ENCODE measurements at places on chromosomes 3 and 15.

GRCh38 chr3:58167431-58168351 lies 43.1 kb downstream of the DNASE1L3 start:
- no peak for DNase-seq

GRCh38 chr3:195762611-195763010 lies 41.8 kb downstream of the MUC20 start:
- DNase-seq: no peak

GRCh38 chr3:197446700-197447056 lies 109.1 kb downstream of the BDH1 start:
- DNase-seq: no peak

- no peak for DNase-seq
These were observed 16.4 kb downstream of the APBA2 start for GRCh38 chr15:28901987-28902745.

DNA sequence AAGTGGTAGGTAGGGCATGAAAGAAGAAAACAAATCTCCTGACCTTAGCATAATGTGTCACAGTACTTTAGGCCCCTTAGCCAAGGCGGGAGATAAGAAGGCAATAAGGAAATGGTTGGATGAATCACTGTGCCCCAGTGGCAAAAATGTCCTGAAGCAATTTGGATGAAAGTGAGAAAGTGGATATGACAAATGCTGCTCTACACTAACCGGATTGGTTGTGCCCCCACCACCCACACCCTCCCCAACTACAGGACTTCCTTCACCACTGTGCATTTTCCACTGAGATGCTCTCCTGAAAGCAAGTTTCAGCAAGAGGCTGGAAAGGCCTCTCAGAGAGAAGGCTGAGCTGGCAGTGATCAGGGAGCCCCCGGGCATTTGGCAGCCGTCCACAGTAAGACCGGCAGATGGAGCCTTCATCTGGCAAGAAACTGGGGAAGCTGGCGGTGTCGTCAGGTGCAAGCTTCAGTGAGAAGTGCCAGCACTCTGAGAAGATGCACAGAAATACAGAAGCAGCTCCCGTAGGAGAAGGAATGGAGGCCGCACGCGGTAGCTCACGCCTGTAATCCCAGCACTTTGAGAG lies 63.8 kb downstream of the ATP1B3 start:
- DNase-seq: no peak

DNA sequence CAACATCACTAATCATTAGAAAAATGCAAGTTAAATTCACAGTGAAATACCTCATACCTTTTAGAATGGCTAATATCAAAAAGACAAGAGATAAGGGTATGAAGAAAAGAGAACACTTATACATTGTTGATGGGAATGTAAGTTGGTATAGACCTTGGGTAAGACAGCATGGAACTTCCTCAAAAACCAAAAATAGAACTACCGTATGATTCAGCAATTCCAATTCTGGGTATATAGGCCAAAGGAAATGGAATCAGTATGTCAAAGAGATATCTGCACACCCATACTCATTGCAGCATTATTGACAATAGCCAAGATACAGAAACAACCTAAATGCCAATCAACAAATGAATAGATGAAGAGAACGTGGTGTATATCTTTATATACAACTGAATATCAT lies 166.8 kb upstream of the LRRN1 start:
- DNase-seq: no peak

GRCh38 chr3:188906236-188906635 lies 265.5 kb upstream of the TPRG1 start:
- no peak for DNase-seq

DNA sequence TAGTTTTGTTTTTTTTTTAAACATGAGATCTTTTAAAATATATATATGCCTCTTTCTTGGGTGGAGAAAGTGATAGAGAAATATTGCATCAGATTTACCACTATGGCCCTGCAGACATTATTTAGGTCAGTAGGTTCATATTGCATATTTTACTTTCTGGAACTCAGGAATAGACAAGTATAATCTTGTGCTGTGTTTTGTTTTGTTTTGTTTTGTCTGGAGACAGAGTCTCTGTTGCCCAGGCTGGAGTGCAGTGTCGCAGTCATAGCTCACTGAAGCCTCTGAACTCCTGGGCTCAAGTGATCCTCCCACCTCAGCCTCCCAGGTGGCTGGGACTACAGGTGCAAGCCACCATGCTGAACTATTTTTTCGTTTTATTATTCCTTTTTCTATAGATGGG lies 21.5 kb upstream of the DUT start:
- no peak for DNase-seq

DNA sequence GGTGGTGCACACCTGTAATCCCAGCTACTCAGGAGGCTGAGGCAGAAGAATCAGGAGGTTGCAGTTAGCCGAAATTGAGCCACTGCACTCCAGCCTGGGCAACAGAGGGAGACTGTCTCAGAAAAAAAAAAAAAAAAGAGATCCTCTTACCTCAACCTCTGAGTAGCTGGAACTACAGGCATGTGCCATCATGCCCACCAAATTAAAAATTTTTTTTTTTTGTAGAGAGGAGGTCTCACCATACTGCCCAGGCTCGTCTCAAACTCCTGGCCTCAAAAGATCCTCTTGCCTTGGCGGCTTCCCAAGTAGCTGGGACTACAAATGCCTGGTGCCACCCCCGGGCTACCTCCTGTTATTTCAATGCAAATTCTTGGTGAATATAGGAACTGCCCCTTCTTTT lies 1.5 kb downstream of the UMPS start:
- DNase-seq: no peak

DNA sequence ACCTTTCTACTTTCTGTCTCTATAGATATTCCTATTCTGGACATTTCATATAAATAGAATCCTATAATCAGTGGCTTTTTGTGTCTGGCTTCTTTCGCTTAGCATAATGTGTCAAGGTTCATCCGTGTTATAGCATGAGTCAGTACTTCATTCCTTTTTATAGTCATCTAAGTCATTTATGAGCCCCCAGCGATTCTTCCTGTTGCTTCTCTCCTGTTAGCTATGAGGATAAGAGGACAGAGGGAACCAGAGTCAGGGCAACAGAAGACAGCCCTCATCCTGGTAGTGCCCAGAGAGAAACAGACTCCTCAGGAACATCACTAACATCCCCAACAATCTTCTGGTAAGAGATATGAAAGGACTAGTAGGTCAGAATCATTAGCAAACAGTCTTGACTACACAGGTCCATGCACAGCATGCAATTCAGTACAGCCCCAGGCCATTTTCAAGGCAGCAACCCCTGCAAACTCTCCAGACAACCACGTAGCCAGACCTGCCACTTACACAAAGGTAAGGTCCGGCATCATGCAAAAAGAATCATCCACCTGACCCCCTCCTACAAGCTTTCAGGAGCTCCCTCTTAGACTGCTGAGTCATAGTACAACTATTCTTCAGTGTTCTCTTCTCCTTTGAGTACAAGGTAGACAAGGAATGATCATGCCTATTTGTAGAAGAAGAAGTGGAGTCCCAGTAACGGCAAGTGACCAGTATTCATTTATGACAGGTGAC lies 91.5 kb downstream of the MYLK start:
- DNase-seq: no peak

- no peak for DNase-seq
These were observed 74.5 kb downstream of the MYLK start for GRCh38 chr3:123809597-123809996.

GRCh38 chr15:27696530-27696929 lies 402.6 kb downstream of the OCA2 start:
- DNase-seq: no peak

DNA sequence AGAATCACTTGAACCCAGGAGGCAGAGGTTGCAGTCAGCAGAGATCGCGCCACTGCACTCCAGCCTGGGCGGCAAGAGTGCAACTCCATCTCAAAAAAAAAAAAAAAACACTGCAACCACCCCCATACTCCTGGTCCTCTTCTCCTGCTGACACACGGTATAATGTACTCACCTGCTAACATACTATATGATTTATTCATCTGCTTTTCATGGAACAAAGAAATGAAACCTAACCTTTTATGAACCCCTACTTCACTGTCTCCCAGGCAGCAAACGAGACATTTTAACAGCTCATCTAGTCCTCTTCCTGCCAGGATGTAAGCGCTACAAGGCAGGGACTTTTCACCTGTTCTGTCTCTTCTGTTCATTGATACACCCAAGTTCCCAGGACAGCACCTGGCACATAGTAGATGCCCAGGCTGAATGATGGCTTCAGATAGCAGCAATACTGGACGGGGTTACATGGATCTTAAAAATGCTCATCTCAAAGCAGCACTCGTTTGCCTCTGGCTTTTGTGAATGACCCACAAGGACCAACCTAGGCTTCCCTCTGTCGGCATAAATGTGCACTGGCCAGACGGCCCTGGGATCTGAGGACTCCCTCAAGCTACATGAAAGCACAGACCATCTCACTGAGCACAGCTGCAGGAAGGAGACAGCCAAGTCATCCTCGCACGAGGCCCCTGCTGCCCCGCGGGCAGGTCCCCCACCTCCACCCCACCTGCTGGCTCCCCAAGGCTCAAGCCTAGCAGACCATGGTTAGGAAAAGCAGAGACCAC lies 20.3 kb downstream of the XXYLT1 start:
- DNase-seq: no peak

DNA sequence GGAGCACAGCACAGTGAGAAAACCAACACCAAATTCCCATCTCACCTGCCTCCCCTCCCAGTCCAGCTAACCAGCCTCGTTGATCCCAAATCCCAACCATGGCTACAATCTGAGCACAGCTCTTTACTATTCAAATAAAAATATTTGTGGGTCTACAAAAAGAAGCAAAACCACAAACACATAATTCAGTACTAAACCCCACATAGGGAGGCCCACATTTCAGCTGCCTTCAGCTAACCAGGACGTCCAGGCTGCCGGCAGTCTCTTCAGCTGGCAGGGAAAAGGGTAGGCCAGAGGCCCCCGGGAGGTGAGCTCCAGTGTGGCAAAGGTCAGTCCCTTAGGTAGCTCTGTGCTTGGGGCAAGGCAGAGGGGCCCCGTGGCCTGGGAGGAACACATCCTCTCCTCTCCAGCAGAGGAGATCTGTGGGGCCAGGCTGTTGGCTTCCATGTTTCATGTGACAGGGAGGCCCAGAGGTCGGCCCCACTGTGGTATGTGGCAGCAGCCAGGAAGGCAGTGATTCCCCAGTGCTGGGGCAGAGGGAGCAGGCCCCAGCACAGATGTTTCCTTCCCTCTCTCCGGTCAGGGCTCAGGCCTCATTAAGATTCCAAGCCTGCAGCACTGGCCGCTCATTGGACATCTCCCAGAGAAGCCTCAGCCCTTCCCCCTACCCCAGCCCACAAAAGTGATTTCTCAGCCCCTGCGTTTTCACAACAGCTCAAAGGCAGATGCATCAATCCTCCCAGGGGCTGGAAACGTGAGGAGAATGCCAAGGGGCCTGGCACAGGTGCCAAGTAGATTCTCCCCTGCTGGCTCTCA lies 381.4 kb downstream of the NTRK3 start:
- no peak for DNase-seq

DNA sequence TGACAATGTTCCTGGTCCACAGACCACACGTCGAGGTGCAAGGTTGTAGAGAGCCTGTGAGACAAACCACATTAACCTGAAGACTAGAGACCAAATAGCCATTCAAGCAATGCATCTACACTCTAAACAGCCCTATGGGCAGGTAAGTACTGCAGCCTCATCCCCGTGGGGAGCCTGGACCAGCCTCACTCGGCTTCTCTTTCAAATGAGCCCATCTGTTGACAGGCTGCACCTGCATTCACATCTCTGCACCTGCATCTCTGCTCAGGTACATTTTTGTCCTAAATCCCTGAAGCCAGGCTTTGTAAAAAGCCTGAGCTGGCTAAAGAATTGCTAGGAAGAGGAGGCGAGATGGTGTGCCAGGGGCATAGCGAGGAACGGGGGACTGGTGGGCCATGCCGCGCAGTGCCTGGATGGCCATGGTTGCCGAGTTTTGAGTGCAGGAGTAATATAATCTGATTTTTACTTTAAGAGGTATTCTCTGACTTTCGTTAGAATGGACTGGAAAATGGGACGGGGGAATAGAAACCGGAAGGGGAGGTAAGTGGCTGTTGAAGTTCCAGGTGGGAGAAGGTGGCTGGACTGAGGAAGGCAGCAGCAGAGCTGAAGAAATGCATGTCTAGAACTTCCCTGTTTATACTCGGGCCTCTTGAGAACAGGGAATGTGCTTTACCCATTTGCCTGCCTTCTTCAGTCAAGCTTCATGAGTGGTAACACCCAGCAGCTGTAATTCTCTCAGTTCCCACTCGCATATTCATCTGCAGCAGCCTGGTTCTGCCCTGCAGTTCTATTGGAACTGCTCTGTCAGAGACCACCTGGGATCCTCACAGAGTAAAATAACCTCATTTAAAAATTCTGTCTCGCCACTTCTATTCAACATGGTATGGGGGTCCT lies 226.4 kb downstream of the OPA1 start:
- no peak for DNase-seq

DNA sequence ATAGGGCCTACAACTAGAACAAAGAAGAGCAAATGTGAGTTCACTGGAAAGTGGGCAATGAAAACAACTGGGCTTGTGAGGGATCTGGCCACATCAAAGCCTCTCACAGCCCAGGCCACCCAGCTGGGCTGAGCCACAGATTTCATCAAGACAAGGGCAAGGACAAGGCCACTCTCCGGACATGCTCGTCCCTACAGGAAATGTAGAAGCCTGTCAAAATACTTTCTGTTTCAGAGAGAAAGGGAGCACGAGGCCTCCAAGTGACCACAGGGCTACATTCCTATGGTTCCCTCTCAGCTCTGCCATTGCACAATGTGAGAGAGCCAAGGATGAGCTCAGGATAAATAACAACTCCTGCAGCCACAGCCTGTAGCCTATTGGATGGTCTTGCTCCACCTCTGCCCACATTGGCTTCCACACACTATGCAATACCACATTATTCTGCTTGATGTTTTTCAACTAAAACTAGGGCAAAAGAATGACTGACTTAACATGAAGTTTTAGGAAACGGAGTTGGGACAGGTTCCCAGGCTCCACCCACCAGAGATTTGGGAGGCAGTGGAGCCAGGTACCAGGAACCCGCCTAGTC lies 12.1 kb downstream of the TBC1D2B start:
- no peak for DNase-seq

DNA sequence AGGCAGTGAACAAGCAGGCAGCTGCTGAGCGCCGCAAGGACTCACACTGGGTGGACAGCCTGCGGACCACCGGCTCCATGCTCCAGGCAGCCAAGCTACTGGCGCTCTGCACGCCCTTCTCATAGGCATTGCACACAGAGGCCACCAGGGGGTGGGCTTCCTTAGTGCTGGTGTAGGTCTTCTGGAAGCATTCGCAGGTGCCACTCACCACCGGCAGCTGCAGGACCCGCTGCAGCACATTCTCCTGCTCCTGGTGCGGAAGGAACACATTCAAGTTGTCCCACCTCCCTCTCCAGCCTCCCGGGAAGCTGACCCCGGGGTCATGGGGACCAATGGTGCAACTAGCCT lies 6.0 kb downstream of the PLIN1 start:
- peak; percentile 67 for DNase-seq

GRCh38 chr3:72590732-72591221 lies 257.5 kb downstream of the SHQ1 start:
- peak; percentile 65 for DNase-seq

DNA sequence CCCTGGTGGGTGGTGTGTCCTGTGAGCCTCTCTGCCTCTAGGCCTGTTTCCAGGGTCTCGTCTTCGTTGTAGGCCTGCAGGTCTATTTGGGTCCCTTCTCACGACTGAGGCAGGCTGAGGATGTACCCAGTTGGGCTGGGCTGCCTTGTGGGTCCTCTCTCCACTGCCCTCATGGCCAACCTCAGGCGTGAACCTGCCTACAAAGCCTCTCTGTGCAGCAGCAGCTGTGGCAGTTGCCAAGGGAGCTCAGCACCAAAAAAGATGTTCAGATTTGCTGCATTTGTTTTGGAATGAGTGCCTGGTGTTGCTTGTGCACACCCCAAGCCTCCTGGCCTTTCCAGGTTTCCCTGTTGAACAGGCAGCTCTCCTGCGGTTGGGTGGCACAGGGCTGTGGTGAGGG lies 13.4 kb downstream of the KLF13 start:
- DNase-seq: no peak

GRCh38 chr3:170054204-170054603 lies 16.4 kb downstream of the GPR160 start:
- no peak for DNase-seq
